ENCODE measurements at places on chromosomes 5 and 9.
A peak's percentile ranks its signal among the peaks of the same experiment; 100 is the strongest.

- no peak for DNase-seq
Measured at GRCh38 chr9:21579743-21580142, 97.6 kb upstream of the IFNE start.

DNA sequence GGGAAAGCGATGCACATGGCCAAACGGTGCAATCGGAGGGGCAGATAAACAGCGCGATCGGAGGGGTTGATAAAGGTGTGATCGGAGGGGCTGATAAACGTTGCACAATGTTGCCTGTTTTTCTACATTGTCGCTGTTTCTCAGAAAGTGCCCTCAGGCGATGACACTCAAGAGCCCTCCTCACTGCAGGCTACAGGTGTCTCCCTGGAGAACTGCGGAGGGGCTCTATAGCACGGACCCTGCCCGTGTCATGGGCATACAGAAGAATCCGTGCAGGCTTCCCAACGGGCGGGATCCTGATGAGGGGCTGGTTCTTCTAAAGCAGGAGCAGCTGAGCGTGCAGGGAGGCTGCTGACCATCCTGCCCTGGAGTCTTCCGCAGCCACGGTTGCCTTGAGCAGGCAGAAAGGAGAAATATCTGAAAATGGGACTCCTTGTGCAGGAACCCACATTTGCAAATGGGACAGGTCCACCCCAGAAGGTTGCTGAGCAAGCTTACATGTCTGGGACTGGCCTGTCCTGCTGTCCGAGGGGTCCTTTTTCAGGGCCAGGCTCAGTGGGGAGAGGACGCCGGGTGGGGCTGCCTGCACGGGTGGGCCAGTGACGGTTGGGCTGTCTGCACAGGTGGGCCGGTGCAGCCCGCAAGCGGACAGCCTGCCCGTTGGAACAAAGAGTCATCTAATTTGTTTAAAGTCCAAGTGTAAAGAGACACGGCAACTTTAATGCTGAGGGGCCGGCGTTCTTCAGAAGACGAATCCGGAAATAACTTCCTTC is 25.1 kb upstream of the LPCAT1 start:
- no peak for DNase-seq

DNA sequence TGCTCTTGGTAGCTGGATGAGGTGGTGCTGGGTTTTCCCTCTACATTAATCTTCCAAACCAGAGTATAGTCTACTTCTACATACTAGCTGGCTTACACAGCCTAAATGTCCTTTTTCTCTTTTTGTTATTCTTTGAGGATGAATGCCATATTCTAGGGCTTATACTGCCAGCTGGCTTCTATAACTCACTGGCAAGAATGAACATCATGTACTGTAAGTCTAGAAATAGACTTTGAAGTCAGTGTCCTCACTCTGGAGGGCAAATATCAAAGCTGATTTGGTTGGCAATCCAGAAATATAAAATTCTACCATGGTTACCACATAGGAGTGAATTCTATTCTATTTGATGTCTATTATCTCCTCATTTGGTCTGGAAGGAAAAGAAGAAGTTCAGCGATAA is 251.7 kb upstream of the TYRP1 start:
- no peak for DNase-seq

DNA sequence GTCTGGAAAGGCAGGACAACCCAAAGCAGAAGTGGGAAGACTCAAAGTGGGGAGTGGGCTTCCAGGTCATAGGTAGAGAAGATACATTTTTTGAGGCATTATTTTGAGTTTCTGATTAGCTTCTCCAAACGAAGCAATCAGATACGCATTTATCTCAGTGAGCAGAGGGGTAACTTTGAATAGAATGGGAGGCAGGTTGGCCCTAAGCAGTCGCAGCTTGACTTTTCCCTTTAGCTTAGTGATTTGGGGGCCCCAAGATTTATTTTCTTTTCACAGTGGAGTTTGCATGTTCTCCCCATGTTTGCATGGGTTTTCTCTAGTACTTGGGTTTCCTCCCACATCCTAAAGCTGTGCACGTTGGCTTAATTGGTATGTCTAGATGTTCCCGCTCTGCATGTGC is 401.9 kb downstream of the ARRDC3 start:
- no peak for DNase-seq

DNA sequence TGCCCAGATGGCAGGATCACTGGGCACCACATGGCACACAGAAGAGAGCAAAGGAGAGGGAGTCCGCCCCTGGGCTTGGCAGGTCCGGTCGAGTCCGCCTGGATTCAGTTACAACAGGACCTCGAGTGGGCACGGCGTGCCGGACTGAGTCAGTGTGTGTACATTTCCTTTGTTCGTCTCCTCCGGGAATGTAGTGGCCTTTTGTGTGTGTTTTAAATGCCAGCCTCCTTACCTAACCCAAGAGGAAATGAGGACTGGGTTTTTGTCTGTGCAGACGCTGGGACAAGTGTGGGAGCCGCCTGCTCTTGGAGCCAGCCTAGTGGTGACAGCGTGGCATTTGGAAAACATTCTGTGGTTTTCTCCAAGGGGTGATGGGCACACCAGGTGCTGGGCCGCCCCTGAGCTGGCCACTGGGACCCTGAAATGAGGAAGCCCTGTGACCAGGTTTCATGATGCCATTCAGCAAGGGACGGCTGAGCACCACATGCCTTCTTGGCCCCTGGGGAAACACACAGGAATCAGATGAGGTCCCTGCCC is 9.6 kb downstream of the NEK6 start:
- no peak for DNase-seq

- no peak for DNase-seq
Measured at GRCh38 chr5:59988396-59988795, 94.9 kb upstream of the PDE4D start.

DNA sequence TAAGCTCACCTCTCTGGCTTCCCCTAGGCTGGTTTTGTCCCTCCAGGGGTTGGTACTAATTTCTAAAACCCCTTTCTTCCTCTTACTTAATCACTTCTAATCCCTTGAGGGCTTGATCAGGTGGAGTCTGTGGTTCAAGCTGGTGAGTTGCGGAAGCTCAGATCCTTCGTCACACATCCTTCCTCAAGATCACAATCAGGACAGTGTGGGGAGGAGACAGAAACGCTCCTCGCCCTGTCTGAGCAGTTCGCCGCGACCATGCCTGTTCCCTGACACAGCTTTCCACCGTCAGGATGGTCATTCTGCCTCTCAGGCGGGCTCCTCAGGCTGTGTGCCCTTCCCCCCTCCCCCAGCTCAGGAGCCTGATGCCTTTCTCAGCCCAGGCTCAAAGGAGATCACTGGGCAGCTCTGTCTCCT is 24.3 kb downstream of the CPLX2 start:
- no peak for DNase-seq

GRCh38 chr9:88531920-88532698 is 2.9 kb upstream of the NXNL2 start:
- peak; percentile 69 for DNase-seq

DNA sequence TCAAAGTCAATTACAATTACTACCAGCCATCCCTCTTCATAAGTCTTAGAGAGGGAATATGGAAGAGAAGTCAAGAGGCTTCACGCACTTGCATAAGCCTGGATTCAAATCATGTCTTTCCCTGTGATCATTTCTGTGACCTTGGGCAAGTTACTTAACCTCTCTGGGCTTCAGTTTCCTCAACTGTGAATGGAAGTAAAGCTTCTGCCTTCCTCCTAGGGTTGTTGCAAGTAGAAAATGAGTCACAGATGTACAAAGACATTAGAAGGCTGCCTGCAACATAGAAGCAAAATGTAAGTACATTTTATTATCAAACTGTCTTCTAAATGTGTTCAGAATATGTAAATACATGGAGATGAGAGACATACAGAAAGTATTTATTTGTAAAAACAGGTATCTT is 42.3 kb upstream of the SEMA6A start:
- no peak for DNase-seq

GRCh38 chr9:27861887-27862286 is 288.6 kb upstream of the C9orf72 start:
- no peak for DNase-seq

GRCh38 chr5:160697281-160697680 is 154.7 kb downstream of the ATP10B start:
- no peak for DNase-seq

DNA sequence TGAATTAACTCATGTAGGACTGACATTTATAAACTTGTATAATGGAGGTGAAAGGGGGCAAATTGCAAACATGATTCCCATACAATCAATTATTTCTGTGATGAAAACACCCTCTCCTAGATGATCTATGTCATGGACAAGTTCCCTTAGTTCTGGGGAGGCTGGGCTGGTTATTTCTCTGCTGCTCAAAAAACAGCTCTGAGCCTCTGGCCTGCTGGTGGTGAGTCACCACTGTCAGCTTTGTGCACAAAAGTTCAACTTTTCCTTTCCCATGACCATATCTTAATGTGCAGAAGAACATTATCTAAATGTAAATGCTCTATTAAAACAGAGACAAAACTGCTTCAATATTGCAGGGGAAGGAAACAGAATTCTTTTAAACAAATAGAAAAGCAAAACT is 85.0 kb downstream of the HMHB1 start:
- no peak for DNase-seq

DNA sequence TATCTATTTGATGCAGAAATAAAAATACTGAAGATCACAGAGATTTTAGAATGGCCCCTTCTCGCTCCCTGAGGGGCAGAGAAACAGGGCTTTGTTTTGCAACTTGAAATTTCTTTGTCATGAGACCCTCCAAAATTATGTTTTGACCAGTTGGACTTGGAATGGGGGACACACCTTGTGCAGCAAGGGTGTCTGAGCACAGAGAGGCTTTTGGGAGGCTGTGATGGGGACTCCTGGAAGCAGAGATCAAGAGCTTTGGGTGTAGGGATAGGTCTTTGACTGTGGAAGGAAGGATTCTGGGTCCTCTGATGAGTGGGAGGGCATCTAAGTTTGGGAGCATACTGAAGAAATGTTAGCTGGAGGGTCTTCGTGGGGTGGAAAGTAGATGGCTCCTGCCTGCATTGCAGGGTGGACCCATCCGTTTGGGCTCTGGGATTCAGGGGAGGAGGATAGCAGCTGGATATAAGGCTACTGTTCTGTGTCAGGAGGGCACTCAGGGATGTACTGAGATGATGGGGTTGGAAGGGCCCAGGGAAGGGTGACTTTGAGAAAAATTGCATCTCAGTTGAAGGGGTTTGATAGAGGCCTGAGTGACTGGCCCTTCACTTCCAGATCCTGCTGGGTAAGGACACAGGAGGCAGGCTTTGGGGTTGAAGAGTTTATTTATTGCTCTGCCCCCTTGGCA is 1.8 kb upstream of the MYORG start:
- DNase-seq: no peak

- DNase-seq: no peak
Measured at GRCh38 chr9:17837965-17838364, 259.1 kb downstream of the SH3GL2 start.

DNA sequence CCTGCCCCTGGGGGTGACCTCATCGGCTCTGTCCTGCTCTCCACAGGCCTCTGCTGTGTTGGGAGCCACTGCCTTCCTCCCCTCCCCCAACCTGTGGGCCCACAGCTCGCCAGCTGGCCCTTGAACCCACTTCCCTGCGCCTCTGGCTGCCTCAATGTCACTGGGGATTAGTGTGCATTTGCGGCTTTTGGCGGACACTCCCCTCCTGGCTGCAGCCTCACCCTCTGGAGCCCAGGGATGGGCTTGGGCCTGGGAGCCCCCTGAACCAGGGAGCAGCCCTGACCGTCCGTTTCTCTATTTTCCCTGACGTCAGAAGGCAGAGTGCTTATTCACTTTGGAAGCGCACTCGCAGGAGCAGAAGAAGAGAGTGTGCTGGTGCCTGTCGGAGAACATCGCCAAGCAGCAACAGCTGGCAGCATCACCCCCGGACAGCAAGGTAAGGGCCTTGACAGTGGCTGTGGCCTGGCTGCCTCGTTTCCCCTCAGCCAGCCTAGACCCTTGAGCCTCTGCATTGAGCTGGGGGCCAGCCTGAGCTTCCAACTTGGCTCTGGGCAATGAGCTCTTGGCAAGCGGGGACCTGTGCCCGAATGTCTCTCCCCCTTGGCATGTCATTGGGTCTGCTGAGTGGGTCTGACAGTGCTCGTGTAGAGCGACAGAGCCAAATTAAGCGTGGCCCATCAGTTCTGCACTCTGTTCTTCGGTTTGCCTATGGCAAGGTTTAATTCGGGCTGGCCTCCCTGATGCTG is 73.1 kb downstream of the RGS3 start:
- peak; percentile 70 for DNase-seq

GRCh38 chr9:130905125-130905901 is 8.7 kb upstream of the QRFP start:
- DNase-seq: no peak

- no peak for DNase-seq
Measured at GRCh38 chr9:137311171-137311985, 9.3 kb upstream of the NRARP start.

DNA sequence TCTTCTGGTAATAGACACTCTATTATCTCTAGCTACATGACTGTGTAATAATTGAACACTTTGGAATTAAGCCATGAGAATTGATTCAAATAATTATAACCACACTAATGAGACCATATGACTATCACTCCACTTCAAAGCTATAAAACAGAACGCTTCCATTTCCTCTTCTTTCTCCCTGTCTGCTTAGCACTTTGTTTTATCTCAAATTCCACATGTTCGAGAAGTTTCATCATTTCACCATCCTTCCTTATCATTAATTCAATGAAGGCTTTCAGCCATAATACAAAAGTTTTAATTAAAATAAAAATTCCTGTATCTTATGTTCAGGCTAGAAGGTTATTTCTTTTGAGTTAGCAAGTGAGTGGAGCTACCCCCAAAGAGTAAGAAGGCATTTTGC is 7.4 kb upstream of the DCTN4 start:
- no peak for DNase-seq

DNA sequence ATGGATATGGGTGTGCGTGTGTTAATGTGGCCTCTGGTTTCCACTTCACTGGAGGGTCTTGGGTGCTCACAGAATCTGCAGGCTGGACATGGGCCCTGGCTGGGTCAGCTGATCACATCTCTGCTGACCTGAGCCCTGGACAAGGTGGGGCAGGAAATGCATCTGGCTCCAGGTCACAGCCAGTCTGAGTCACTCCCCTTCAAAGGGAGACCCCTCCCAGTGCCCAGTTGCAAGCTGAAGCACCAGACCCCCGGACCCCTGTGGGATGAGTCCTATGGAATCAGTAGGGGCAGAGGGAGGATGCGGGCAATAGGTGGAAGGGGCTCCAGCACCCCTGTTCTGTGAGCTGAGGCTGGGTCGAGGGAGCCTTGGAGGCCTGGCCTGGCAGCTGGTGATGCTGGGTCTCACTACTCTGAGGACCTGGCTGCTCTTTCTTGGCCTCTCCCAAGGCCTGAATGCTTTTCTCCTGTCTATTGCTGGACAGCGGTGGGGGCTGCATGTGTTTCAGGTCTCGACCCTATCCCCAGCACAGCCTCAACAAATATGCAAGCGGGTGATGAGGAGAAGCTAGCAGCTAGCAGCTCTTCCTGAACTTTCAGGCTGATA is 54.5 kb downstream of the PHF2 start:
- DNase-seq: peak; percentile 13

DNA sequence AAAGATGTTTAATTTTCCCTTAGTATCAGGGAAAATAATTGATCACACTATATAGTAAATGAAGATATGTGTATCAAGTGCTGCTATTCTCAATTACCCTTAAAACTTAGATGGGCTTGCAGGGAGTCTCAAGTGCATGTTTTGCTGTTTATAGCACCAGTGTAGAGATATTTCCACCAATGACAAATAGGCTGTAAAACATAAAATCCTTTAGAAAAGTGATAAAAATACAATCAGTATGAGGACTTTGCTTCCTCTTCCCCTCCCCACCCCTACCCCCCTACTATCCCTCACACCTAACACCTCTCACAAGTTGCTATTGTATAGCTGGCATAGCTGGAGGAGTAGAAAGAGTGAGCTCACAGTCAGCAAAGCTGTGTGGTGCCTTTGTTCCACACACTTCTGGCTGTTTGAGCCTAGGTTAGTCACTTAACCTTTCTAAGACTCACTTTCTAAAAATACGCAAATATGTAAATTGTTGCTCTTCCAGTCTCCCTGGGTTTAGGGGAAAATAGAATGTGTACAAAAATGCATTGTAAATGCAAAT is 93.1 kb downstream of the PDE4D start:
- no peak for DNase-seq

Measured in right hindlimb (tissue), 1 donor.